Panc1 (cell line): ENCODE measurements at places on chromosomes 7 and 10. TPM values are rescaled to one million over a fixed set of nuclear protein-coding genes. Genes with fewer than 3 reads are reported as not detected.

DNA sequence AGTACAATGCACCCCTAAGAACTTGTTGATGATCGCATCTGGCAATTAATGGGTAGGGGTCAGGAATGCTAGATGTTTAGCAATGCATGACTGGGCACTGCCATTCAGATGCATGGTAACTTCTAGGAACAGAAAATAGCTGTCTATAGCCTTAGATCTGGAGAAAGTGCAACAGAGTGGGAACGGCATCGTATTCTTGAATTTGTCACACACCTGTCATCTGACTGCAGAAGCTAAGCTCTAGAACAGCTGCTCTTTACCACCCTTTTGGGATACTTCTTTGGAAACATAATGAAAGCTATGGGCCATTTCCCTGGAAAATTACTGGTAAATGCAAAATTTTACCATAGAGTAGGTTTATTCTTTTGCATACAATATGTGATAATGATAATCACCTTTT, 118.1 kb downstream of the SLC25A13 start:
- no peak for DNase-seq

Gene PGAM2
- 1.3 TPM for total RNA-seq

- no peak for DNase-seq
Measured at GRCh38 chr7:139382439-139382838, 22.7 kb downstream of the LUC7L2 start.

Gene ERVW-1
- not detected for total RNA-seq

Gene AZGP1
- total RNA-seq: 0.49 TPM

DNA sequence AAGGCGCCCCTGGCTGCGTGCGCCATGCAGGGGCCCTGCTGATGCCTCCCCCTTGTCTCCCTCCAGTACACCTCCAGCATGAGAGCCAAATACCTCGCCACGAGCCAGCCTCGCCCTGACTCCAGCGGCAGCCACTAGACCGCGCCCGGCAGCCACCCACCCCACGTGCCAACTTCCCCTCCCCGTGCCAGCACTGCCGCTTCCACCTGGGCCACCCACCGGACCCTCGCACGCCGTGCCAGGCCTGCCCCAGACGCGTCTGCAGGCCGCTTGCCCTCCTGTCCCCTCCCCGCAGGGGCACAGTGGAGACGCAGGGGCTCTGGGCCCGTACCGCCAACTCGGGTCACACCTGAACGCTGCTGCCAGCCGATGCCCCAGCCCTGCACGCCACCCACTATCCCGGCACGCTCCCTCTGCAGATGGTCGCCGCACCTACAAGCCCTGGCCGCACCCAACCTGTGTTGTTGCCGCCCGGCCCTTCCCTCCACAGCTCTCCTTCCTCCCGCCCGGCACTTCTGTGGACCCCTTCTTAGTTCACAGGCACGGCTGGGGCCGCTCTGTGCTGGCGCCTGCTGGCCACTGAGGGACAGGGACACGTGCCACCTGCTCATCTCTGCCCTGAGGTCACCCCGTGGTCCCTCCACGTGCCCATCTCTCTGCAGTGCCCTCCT, 26.3 kb upstream of the AMZ1 start:
- DNase-seq: no peak

GRCh38 chr7:77727936-77728701, 31.9 kb downstream of the RSBN1L start:
- no peak for DNase-seq

Gene MMP21
- not detected for total RNA-seq

DNA sequence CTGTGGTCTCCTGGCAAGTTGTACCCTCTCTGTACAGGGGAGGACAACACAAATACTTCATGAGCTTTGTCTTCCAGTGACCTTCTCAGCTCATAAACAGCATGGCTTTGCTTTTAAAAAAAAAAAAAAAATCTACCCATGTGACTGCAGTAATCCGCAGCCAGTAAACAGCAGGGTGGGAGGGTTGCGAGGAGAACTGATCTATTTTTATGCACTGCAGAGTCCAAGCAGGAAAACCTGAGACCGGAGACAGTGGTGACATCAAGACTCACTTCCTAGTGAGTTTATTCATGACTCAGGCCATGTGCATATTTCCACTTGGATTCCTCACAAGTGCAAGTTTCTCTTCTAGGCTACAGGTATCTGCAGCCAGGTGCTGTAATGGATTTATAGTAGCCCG, 127.9 kb downstream of the NRF1 start:
- DNase-seq: no peak

DNA sequence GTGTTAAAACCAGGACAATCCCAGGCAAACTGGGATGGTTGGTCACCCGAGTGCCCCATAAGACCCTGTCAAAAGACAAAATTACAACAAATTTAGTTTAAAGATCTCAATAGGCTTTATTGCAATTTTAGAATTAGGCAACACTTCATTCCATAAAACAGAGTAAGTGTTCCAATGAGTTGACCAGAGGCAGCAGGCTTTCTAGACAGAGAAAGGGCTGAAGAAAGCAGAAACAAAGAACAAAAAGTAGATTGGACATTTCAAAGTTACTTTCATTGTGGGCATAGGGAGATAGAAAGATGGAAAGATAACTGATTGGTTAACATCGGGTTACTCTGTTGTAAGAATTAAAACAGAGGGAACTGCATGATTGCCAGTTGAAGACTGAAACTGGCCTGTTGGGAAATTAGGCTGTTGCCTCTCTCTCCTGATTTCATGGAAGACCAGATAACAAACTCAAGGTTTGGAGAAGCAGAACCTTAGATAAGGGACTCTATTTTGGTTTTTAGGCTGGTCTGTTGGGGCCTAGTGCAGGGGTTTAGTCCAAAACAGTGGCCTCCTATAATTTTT, 36.3 kb downstream of the ENTPD1 start:
- DNase-seq: no peak

- DNase-seq: no peak
Measured at GRCh38 chr10:129894698-129895097, 69.4 kb downstream of the EBF3 start.

DNA sequence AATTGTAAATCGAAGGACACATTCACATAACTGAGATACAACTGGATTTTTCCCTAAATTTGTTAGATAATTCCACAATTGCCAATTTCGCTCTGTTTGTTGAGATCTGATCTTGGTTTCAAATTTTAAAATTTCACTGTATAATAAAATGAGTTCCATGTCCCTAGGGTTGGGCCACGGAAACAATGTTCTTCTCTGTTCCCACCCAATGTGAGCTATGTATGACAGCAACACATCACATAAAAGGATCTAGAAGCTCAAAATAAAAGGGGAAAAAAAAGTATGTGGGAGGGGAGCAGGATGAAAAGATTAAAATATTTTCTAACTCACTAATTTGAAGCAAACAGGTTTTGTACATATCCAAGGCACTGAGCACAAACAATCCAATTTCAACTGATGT, 287.8 kb upstream of the MKLN1 start:
- DNase-seq: no peak

Gene EPO
- not detected for total RNA-seq

Gene NEUROD6
- not detected for total RNA-seq

DNA sequence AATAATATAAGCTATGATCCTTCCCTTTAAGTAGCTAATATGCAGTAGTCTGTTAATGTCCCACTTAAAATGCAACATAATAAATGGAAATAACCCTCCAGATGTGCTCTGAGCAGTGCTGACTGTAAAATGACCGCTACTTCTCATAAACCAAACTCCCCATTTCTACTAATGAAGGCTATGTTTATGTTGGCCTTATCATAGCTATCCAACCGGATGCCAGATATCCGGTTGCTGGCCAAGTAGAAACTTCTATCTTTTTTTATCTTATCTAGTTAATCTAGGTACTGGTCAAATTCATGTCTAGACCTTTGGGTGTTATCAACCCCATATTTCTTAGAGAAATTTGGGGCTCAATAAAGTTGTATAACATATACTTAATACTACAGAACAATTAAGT, 56.6 kb downstream of the CHRM2 start:
- no peak for DNase-seq

Gene SEC61A2
- total RNA-seq: 8.8 TPM

Gene TSPAN12
- total RNA-seq: 1.4 TPM

DNA sequence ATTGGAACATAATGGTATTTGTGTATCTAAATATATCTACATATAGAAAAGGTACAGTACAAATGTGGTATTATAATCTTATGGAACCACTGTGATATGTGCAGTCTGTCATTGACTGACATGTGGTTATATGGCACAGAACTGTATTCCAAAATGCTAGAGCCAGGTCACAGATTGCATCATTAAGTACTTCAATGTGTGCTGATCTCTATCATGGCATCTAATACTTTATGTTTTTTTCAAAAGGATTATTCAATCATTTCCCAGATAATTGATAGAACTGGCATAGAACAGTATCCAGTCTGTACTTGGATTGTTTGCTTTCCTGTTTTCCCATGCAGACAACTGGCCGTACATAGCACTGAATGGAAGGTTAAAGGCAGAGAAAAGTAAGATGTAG, 662.7 kb downstream of the PARD3 start:
- DNase-seq: no peak
